ENCODE measurements at places on chromosomes 13 and 19. TPM values are rescaled to one million over a fixed set of nuclear protein-coding genes. Genes with fewer than 3 reads are reported as not detected.
A peak's percentile ranks its signal among the peaks of the same experiment; 100 is the strongest.

Gene FAM98C
- total RNA-seq: 11.5 TPM

DNA sequence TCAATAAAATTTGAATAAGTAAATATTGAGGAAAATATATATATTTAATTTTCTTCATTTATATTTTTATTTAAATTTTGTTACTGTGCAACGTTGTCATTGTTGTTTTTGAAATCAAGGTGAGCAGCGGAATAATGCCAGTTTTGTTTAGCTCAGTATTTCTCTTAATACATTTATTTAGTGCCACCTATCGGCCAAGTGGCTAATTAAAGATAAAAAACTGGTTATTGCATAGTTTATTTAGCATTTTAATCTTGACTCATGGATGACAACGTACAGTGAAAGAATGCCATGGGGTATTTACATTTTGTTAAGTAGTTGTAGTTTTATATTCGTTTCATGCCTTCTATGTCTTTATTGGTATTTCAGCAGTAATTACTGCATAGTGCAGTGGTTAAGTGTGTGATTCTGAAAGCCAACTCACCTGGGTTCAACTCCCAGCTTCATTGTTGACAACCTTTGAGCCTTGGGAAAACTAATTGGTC lies 265.9 kb downstream of the MYO16 start:
- no peak for DNase-seq
- H3K4me1 ChIP-seq: no peaks in the 10 kb centered on the region
- no peak overlapping the region for H3K4me3 ChIP-seq
- peaks cover 5% of the 10 kb centered on the region for H3K27me3 ChIP-seq

GRCh38 chr19:29309637-29310036 lies 96.7 kb upstream of the UQCRFS1 start:
- no peak for DNase-seq
- H3K27me3 ChIP-seq: peaks cover 89% of the 10 kb centered on the region
- no peaks in the 10 kb centered on the region for H3K4me1 ChIP-seq
- H3K36me3 ChIP-seq: no peaks in the 10 kb centered on the region

GRCh38 chr13:92303428-92303827 lies 905.0 kb downstream of the GPC5 start:
- DNase-seq: no peak
- no peaks in the 10 kb centered on the region for H3K36me3 ChIP-seq
- H3K4me1 ChIP-seq: no peaks in the 10 kb centered on the region
- no peaks in the 10 kb centered on the region for H3K27me3 ChIP-seq

Gene PSMC4
- 70.7 TPM for total RNA-seq

Gene FUT1
- total RNA-seq: 1.8 TPM

Gene NTN5
- total RNA-seq: 0.11 TPM

DNA sequence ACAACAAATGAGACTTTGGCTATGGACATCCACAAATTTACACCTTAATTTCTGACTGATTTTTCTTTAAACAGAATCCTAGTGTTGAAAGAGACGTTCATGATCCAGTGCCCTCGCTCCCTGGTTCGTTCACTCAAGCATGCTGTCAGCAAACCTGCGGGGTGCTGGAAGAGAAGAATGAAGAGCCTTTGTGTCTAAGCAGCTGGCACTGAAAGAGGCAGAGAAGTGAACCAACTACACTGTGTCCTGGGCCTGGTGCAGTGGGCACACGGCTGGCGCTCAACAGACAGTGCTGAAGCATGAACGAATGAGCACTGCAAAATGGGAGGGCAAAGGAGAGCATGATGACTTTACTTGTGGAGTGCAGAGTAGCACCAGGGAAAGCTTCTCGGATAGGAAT lies 46.8 kb downstream of the MIPEP start:
- no peak for DNase-seq
- no peaks in the 10 kb centered on the region for H3K4me1 ChIP-seq
- no peak overlapping the region for H3K4me3 ChIP-seq
- H3K27me3 ChIP-seq: no peaks in the 10 kb centered on the region
- peaks cover 10% of the 10 kb centered on the region for H3K36me3 ChIP-seq
- no peak overlapping the region for H3K27ac ChIP-seq

GRCh38 chr19:6022570-6023064 lies 44.7 kb upstream of the RANBP3 start:
- DNase-seq: no peak
- no peak overlapping the region for H3K4me3 ChIP-seq
- peak overlapping the region; percentile 14 for H3K27ac ChIP-seq
- H3K27me3 ChIP-seq: no peaks in the 10 kb centered on the region

- H3K36me3 ChIP-seq: peaks cover 6% of the 10 kb centered on the region
- no peaks in the 10 kb centered on the region for H3K4me1 ChIP-seq
- H3K27me3 ChIP-seq: no peaks in the 10 kb centered on the region
Measured at GRCh38 chr19:52673014-52673413, 34.9 kb upstream of the ZNF83 start.

- peaks cover 89% of the 10 kb centered on the region for H3K4me1 ChIP-seq
- no peaks in the 10 kb centered on the region for H3K36me3 ChIP-seq
- H3K27me3 ChIP-seq: no peaks in the 10 kb centered on the region
- H3K4me3 ChIP-seq: no peak overlapping the region
- no peak for DNase-seq
- peak overlapping the region; percentile 4 for H3K27ac ChIP-seq
Measured at GRCh38 chr13:39405107-39405506, 197.9 kb downstream of the LHFPL6 start.

- H3K27ac ChIP-seq: no peak overlapping the region
- H3K27me3 ChIP-seq: no peaks in the 10 kb centered on the region
- H3K36me3 ChIP-seq: no peaks in the 10 kb centered on the region
- DNase-seq: no peak
- H3K4me3 ChIP-seq: no peak overlapping the region
Measured at GRCh38 chr13:31172535-31172934, 10.8 kb upstream of the HSPH1 start.

Gene DNAAF3
- 1.8 TPM for total RNA-seq

GRCh38 chr13:95100525-95101433 lies 200.5 kb downstream of the ABCC4 start:
- no peaks in the 10 kb centered on the region for H3K4me1 ChIP-seq
- H3K4me3 ChIP-seq: no peak overlapping the region
- peaks cover 20% of the 10 kb centered on the region for H3K36me3 ChIP-seq
- no peak for DNase-seq
- no peaks in the 10 kb centered on the region for H3K27me3 ChIP-seq

GRCh38 chr13:84315527-84315926 lies 433.3 kb upstream of the SLITRK1 start:
- no peaks in the 10 kb centered on the region for H3K4me1 ChIP-seq
- no peak overlapping the region for H3K27ac ChIP-seq
- no peak for DNase-seq
- H3K27me3 ChIP-seq: no peaks in the 10 kb centered on the region

DNA sequence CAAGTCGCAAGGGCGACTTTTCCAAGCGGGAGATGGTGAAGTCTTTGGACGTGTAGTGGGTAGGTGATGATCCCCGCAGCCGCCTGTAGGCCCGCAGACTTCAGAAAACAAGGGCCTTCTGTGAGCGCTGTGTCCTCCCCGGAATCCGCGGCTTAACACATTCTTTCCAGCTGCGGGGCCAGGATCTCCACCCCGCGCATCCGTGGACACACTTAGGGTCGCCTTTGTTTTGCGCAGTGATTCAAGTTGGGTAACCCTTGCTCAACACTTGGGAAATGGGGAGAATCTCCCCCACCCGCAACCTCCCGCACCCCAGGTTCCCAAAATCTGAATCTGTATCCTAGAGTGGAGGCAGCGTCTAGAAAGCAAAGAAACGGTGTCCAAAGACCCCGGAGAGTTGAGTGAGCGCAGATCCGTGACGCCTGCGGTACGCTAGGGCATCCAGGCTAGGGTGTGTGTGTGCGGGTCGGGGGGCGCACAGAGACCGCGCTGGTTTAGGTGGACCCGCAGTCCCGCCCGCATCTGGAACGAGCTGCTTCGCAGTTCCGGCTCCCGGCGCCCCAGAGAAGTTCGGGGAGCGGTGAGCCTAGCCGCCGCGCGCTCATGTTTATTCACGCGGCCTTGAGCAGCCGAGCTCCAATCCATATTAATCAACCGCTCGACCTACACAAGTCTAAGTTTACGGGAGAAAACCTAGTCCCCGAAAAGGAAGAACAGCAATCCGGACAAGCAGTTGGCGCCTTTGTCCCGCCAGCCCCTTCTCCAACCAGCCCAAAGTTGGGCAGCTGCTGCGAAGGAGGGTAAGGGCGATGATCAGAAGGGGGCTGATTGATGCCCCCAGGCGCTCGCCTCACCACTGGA lies 9.9 kb downstream of the SOX21 start:
- no peaks in the 10 kb centered on the region for H3K36me3 ChIP-seq
- DNase-seq: no peak
- H3K4me3 ChIP-seq: no peak overlapping the region
- no peak overlapping the region for H3K27ac ChIP-seq
- H3K27me3 ChIP-seq: peaks cover 100% of the 10 kb centered on the region

GRCh38 chr19:39543477-39543857 lies 3.5 kb upstream of the EID2 start:
- peaks cover 19% of the 10 kb centered on the region for H3K4me1 ChIP-seq
- no peak for DNase-seq
- H3K36me3 ChIP-seq: no peaks in the 10 kb centered on the region
- H3K4me3 ChIP-seq: no peak overlapping the region
- no peak overlapping the region for H3K27ac ChIP-seq

- H3K36me3 ChIP-seq: no peaks in the 10 kb centered on the region
- DNase-seq: no peak
- no peaks in the 10 kb centered on the region for H3K4me1 ChIP-seq
- H3K27ac ChIP-seq: no peak overlapping the region
Measured at GRCh38 chr13:78770601-78771000, 111.6 kb upstream of the OBI1 start.

Gene FUT3
- not detected for total RNA-seq

DNA sequence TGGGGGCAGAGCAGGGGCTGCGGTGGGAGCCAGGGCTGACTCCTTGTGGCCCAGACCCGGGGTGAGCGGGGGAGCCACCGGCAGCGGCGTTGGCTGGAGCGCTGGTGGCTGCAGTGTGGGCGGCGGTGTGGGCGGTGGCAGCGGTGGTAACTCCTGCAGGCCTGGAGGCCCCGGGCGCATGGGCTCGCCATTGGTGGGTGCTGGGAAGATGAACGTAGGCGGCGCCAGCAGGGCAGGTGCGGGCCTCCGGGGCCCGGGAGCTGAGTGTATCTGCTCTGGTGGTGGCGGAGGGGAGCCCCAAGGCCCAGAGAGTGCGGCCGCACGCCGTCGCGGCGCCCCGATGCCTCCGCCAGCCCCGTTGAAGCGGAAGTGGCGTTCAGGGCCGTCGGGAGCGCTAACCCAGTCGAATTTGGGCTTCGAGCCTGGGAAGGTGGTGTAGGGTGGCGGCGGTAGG lies 2.0 kb downstream of the GGN start:
- no peak for DNase-seq
- H3K27ac ChIP-seq: no peak overlapping the region
- peaks cover 45% of the 10 kb centered on the region for H3K27me3 ChIP-seq
